ENCODE measurements at places on chromosomes 13 and 19.

GRCh38 chr13:109990296-109990695 is 203.9 kb upstream of the IRS2 start:
- no peak for DNase-seq

- DNase-seq: no peak
These were observed 617 bp upstream of the IQCN start for GRCh38 chr19:18274781-18275356.

DNA sequence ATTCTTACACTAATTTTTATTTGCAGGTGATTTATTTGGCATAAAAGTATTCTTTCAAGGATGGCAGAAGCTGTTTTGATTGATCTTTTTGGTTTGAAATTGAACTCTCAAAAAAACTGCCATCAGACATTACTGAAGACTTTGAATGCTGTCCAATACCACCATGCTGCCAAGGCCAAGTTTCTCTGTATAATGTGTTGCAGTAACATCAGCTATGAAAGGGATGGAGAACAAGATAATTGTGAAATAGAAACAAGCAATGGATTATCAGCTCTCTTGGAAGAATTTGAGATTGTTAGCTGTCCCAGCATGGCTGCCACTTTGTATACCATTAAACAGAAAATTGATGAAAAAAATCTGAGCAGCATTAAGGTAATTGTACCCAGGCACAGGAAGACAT is 1.2 kb downstream of the LACC1 start:
- DNase-seq: no peak

DNA sequence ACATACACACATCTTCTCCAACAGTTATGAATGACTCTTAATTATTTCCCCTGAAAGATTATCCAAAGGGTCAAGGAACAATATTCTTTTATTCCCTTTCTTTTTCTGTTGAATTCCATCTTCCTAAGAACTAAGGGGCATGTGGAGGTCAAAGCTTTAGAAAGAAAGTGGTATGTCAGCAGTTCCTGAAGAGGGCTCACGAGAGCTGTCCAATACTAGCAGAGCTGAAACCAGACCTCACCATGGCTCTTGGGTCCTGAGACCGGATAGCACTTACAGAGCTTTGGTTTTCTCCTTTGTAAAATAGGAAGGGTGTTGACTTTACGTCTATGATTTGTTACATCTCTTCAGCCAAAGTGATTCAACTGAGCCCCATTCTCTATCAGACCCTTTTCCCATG is 109.8 kb upstream of the FREM2 start:
- DNase-seq: no peak

DNA sequence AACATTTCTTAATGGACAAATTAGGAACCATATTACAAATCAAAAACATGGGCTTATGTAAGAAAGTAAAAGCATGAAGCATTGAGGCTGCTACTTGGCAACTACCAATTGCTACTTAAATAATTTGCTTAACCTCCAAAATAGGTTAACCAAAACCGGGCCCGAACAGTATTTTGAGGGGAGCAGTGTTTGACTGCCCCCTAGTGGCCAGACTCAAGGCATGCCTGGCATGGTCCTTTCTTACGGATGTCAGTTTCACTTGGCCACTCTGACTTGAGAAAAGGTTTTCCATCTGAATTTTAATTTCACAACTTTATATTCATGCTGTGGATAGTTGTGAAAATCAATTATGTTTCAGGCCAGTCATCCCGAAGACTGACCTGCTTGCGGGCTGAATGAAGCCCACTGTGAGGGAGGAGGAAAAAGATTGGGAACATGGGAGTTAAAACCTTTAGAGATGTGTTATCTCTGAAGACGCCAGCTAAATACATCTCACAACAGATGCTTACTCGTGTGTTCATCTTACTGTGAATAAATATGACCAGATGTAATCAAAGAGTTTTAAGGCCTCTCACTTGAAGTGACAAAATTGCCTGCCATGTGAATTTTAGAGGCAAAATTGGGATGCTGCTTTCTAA is 2.9 kb downstream of the RXFP2 start:
- DNase-seq: peak; percentile 87

GRCh38 chr13:106484084-106484483 is 51.4 kb downstream of the EFNB2 start:
- DNase-seq: no peak

DNA sequence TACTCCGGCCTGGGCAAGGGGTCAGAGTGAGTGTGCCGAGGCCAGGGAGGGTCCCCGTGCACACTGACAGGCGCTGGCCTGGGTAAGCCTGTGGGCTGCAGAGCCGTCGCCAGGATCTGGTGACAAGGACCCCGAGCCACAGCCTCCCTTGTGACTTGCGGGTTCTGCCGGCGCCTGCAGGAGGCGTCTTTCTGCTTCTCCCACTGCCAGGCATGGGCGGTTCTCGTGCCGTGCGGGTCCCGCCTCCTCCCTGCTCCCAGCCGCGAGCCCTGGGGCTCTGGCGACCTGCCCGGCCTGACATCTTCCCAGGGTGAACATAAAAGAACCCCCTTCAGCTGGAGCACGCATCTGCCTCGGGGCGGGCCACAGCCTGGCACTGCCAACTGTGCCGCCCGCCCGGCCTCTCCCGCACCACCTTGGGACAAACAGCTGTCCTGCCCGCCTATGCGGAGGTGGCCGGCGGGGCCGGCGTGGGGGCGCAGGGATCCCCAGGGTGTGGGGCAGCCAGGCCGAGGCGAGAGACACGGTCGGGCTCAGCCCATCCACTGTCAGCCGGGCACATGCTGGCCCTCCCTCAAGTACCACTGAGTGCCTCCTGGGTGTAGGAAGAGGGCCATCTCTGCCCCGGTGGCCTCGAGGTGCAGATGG is 1.5 kb upstream of the HCN2 start:
- peak; percentile 86 for DNase-seq

DNA sequence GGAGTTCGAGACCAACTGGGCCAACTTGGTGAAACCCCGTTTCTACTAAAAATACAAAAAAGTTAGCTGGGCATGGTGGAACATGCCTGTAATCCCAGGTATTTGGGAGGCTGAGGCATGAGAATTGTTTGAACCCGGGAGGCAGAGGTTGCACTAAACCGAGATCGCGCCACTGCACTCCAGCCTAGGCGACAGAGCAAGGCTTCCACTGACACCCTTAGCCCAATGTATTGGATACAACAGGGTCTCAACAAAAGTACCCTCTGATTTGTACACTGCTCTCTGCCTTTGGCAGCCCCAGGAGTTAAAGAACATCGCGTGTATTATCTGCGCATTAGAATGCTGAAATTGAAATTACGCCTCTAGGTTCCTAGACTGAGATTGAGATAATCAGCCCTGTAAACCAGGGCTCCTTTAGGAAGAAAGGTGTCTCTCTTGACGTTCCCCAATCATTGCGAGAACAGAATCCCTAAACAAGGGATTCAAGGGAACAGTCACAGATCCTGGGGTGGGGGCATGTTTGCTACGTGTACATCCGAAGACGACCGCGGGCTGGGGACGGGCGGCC is 21.9 kb downstream of the IPO5 start:
- DNase-seq: no peak

DNA sequence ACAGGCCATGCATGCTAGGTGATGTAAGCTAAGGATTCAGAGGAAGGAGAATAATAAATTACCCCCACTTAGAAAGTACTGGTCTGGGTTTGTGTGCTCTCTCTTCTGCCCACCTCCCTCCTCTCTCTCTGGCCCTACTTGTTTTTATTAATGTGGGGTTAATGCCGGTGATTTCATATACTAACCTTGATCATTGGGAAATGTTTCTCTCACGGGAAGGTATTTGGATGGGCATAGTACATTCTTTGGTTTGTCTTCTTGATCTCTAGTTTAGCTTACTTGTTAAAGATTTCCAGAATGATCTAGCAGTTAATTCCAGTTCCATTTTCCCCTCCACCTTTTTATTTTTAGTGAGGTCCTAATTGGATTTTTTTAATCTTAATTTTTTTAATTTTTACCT is 24.6 kb downstream of the ARHGAP35 start:
- DNase-seq: no peak

DNA sequence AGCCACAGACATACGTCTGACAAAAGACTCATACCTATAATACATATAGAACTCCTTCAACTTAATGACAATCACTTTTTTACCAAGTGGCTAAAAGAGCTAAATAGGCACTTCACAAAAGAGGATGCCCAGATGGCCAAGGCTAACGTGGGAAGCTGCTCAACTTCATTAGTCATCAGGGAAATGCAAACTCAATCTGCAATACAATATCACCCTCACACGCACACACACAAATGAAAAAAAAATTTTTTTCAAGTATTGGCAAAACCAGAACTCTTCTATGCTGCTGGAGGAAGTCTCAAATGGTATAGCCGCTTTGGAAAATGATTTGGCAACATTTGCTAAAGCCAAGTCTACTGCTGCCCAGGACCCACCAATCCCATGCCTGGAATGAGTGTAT is 14.6 kb upstream of the DNMT1 start:
- no peak for DNase-seq

- DNase-seq: no peak
These were observed 59.8 kb downstream of the URI1 start for GRCh38 chr19:30001791-30002190.

DNA sequence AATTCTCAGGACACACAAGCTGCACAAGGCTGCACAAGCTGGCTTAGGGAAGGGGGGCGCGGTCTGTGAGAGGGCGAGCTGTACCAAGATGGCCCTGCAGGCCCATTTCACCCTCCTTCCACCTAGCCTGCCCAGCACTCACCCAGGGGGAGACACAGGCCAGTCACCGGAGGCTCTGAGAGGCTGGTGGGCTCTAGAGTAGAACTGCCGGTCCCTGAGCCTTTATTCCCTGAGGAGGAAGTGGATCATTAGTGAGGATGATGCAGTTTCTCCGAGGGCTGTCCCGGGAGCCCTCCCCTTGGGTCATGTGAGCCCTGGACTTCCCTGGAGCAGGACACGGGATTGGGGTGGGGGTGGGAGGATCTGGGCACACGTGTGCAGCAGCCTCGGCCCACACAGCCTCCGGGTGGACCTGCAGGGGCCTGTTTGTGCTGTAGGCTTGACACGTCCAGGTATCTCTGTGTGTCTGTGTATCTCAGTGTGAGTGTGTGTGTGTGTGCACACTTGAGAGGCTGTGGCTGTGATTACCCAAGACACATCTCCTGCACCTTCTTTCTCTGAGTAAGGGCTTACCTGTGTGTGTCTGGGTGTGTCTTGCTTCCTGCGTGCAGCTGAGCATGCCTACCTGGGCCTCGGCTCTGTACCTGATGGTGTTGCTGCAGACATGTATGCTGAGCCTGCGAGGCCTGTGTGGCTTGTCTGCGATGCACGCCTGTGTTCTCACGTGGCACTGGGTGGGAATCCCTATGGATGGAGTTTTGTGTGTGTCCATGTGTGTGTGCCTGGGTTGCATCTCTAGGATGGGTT is at the start of gene ACP5:
TSS of gene ACP5 (minus strand) at position 195 of the 807 bp plus-strand sequence. CDS start 328 bp downstream, outside the sequence.
- no peak for DNase-seq

DNA sequence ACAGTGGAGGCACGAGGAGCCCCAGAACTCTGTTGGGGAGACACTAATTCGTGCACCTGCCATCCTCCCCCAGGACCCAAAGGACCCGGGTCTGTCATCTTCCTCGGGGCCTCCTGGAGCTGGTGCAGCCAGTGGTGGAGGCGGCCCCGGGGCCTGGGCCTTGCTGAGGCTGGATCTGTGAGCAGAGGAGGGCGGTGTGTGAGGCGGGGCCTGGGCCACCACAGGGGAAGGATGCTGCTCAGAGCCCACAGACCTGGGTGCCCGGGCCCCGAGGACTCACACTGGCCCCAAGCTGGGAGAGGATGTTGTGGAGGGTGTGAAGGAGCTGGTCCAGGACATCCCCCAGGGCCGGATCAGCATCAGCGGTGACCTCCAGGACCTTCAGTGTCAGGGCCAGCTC is 8.3 kb downstream of the IFNL3 start:
- no peak for DNase-seq
